ENCODE measurements at places on chromosomes 6 and 20. TPM values are rescaled to one million over a fixed set of nuclear protein-coding genes. Genes with fewer than 3 reads are reported as not detected.

GRCh38 chr6:95083506-95083905 is 493.8 kb upstream of the MANEA start:
- H3K4me1 ChIP-seq = no peaks in the 10 kb centered on the region
- DNase-seq = no peak
- H3K27me3 ChIP-seq = no peaks in the 10 kb centered on the region
- H3K4me3 ChIP-seq = no peak overlapping the region
- no peaks in the 10 kb centered on the region for H3K36me3 ChIP-seq

DNA sequence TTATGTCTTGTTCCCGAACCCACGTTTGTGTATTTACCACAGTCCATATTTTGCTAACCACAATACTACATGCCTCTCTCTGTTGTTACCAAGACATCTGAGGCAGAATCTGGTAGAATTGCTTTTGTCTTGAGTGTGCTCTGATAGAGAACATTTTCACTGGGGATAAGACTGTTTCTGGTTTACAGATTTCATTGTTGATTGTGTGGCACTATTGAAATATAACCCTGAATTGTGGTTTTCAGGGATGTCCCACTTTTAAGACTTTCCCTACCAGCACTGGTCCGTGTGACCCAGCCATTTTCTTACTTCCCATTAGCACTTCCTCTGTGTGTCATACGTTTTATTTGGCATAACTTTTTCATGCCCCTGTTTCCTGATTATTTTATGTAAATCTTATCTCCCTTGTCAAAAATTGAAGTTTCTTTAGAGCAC is 12.2 kb downstream of the NCOA7 start:
- no peak overlapping the region for H3K27ac ChIP-seq
- H3K27me3 ChIP-seq = no peaks in the 10 kb centered on the region
- no peak overlapping the region for H3K4me3 ChIP-seq
- no peak for DNase-seq

GRCh38 chr6:100663219-100663863 is 198.6 kb upstream of the SIM1 start:
- H3K27me3 ChIP-seq = no peaks in the 10 kb centered on the region
- DNase-seq = no peak
- peaks cover 3% of the 10 kb centered on the region for H3K4me1 ChIP-seq

Gene MARCKS
- total RNA-seq = 111 TPM

DNA sequence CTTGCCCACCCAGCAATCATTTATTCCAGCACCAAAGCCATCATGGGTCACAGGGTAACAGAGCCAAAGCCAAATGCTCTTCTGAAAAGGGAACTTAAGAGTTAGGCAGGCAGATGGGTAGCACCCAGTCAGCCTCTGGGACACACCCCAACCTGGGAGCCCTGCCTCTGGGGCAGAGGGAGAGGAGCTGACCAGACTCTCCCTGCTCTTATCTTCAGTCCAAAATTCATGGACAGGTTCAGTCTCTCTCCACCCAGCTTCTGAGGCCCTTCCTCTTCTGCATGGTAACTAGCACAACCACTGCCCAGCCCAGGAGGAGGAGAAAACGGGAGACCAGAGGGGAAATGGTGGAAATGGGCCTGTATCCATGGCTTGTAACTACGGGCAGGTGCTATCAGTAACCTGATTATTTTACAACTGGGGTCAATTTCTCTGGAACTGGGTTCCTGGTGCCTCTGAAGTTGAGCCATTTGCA is 105.4 kb downstream of the NOL4L start:
- H3K4me1 ChIP-seq = peaks cover 35% of the 10 kb centered on the region
- H3K27ac ChIP-seq = no peak overlapping the region
- no peaks in the 10 kb centered on the region for H3K36me3 ChIP-seq
- no peaks in the 10 kb centered on the region for H3K27me3 ChIP-seq
- no peak for DNase-seq
